GM06990 (cell line): ENCODE measurements at places on chromosomes 2 and 18.
A peak's percentile ranks its signal among the peaks of the same experiment; 100 is the strongest.

DNA sequence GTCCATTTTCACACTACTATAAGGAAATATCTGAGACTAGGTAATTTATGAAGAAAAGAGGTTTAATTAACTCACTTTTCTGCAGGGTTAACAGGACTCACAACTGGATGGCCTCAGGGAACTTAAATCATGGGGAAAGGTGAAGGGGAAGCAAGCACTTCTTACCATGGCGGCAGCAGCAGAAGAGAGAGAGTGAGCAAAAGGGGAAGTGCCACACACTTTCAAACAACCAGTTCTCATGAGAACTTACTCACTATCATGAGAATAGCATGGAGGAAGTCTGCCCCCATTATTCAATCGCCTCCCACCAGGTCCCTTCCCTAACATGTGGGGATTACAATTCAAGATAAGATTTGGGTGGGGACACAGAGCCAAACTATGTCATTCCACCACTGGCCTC is 55.1 kb upstream of the NETO1 start:
- no peak for DNase-seq

DNA sequence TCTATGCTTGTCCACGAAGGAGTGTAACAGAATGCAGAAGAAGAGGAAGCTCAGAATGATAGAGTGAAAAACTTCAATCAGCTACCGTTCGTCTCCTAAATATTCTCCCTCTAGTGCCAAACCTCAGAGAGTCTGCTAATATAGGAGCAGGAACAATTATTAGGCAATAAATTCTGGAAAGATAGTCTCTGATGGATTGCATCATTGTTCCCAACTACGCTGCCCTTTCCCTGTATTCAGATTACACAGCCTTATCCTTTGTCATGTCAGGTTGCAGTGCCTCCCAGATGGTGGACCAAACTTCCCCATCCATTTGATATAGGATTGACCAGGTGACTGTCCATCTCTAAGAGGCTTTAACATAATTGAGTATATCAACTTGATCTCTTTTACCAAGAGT is 811.5 kb upstream of the CHAC2 start:
- DNase-seq, result no peak

GRCh38 chr18:62332964-62333695 is 8.0 kb downstream of the TNFRSF11A start:
- DNase-seq, result no peak

DNA sequence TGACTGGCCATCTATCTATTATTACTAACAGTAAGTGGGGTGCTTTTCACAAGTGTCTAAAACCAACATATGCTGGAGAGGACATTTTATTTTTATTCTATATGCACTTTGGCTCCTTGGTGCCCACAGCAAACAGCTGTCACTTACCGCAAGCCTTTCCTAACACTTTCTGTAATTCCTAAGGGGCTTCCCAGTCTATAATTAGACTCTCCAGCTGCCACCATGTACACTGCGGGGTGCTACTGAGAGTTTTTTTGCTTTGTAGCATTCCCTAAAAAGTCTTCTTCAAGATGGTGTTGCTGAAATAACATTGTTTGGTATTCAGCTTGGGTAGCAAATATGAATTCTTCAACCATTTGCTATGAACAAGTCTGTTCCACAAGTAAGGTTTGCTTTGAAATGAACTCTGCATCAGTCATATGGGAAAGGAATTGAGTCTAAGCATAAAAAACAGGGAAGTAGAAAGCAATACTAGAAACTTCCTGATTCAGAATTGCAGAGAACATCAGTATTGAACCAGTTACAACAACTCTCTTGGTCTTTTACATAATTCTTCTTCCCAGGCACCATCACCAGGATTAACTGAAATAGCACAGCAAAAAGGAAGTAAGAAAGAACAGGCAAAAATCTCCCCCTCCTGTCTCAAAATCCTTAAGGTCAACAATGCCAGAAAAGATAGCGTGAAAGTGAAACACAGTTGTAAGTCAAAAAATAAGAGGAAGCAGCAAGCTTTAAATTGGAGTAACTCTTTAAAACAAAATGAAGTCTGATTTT is 28.6 kb downstream of the EPB41L3 start:
- no peak for DNase-seq

- DNase-seq, result no peak
These were observed 86.9 kb downstream of the LTBP1 start for GRCh38 chr2:33033606-33034081.

DNA sequence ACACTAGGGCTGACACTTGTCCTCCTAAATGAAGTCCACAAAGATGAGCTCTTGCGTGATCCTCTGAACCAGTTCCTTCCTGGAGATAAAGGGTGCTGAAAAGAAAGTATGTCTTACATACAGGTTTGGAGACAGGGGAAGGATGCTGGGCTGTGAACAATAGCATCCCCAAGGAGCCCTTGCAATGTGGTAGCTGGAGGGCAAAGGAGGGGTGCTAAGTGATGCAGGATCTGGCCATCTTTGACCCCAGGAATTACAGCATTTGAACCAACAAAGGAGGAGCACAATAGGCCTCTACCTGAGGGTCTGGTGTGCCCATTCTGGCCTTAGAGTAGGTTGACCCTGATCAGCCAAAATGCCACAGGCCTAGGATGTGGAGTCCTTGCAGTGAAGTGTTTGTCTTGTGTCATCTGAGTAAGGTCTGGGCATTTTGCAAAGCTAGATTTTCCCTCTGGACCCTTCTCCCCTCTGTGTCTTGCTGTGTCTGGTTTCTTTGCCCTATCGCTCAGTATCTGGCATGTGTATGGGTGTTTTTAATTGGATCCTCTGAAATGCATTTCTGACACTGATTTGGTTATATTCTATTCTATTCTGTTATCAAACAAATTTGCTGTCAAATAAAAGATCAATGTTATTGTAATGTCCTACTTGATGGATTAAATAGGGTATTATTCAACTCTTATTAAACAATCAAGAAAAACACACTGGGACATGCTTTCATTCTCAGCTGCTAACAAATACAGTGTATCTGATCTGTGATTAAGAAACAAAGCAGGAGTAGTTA is 364.8 kb upstream of the MEIS1 start:
- DNase-seq, result no peak

- DNase-seq, result peak; percentile 13
These were observed 28.7 kb upstream of the RPRD1A start for GRCh38 chr18:36095936-36096519.

GRCh38 chr2:26043862-26044696 is 10.2 kb downstream of the RAB10 start:
- peak; percentile 19 for DNase-seq

- DNase-seq, result no peak
These were observed 10.2 kb downstream of the ACKR3 start for GRCh38 chr2:236579746-236580315.

DNA sequence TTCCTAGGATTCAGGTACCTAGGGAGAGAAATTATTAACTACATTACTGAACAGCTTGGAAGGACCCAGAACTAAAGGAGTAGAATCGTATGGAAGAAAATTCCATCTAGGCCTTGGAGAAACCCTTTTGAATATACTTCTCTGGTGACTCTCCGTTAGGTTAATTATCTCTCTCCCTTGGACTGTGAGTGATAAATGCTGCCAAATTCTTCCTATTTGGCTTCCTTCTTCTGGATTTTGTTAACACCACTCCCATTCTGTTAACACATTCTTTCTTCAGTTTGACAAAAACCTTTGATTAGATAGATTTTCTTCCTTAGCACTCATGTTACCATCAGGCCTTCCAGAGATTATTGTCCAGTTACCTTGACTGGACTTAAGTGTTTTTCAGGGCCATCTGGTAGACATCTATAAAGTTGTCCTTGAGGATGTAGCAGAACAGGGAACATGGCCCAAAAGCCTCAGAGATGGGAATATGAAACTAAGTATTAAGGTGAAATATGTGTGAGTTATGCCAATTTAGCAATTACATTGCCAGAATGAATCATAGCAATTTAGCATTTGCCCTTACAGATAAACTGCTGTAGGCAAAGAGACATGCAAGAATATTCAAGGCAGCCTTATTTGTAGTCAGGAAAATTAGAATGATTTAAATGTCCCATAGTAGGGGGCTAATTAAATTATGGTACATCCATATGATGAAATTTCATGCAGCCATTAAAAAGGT is 6.7 kb downstream of the CYP27A1 start:
- no peak for DNase-seq

- DNase-seq, result no peak
These were observed 263.8 kb downstream of the RBM43 start for GRCh38 chr2:150997702-150998440.

GRCh38 chr2:230503798-230504197 is 87.8 kb downstream of the SP100 start:
- no peak for DNase-seq

DNA sequence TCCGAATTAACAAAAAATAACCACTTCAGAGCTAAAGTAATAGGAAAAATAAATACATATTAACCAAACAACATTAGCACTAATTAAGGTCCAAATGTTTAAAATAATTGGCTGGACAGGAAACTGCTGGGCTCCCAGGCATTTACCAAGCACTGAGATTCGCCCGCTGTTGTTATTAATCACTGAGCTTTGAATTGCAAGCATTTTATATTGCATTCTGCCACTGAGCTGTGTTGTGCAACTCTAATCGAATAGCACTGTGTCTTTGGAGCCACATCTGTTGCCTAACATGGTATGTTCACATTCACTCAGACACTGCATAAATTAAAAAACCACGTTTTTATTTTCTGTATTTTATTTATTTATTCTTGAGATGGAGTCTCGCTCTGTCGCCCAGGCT is 88.9 kb downstream of the SOWAHC start:
- no peak for DNase-seq

DNA sequence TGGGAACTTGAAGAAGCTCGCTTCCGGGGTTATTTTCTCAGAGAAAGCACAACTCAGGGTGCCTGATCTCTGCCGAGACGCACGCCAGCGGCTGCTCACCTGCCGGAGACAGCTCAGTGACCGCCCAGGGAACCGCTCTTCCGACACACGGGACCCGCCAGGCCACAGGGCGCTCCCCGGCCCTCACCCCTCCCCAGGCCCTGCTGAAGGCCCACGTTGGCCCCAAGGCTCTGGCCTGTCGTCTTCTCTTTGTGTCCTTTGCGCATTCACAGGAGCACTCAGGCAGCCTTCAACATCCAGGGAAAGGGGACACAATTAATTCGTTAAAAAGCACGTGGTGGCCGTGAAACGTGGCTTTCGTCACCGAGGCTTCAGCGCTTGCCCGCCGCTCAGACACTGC is 276.3 kb upstream of the SALL3 start:
- no peak for DNase-seq

- no peak for DNase-seq
These were observed 1.5 kb downstream of the DAPL1 start for GRCh38 chr2:158796652-158797051.

GRCh38 chr18:23066504-23067039 is 68.7 kb upstream of the CABLES1 start:
- no peak for DNase-seq

GRCh38 chr2:197890168-197890567 is 85.8 kb downstream of the PLCL1 start:
- no peak for DNase-seq

GRCh38 chr2:209872675-209873074 is 101.0 kb downstream of the UNC80 start:
- no peak for DNase-seq

- DNase-seq, result no peak
These were observed 6.5 kb downstream of the PRPF40A start for GRCh38 chr2:152710713-152711112.

- no peak for DNase-seq
These were observed 92.4 kb upstream of the TTN start for GRCh38 chr2:178899656-178900055.

DNA sequence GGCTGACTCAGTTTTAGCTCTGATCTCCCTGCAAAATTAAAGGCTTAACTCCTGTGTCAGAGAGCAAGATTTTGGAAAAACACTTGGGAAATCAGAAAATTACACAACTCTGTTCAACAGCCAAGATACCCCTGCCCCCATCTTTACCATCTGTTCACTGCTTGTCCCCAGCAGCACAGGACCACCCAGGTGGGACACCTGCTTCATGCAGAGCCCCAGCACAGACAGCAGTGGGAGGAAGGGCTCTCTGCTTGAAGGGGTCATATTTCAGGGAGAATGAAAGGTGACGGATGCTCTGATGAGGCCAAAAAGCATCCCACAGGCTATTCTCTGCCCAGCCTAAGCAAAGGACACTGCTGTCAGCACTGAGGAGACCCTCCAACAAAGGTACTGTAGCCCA is 584.6 kb upstream of the KLHL29 start:
- no peak for DNase-seq

DNA sequence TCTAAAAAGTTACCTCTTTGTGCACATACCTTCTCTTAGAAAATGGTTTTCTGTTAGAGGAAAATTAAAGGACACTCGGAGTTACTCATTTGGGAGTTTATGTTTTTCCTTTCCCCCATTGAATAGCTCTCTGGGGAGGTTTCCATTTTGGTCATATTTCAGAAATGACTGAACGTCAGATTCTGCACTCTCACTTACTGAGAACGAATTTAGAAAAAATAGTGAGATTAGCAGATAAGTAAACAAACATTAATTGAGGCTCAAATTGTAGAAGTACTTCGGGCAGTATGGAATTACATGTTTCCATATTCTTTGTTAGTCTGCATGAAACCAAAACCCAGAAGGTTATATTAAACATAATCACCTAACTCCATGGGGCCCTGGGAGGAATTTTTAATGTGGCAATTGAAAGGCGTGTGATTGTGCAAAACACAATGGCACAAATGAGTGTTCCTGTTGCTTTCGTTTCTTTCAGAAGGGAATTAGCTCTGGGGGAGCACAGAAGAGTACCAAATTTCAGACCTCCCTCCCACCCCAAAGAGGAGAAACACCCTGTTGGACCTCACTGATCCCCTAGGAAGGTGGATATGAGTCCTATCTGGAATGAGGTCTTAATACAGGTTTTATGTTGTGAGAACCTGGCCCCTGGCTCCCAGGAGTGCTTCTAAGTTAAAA is 212.3 kb downstream of the BCL2 start:
- peak; percentile 50 for DNase-seq

DNA sequence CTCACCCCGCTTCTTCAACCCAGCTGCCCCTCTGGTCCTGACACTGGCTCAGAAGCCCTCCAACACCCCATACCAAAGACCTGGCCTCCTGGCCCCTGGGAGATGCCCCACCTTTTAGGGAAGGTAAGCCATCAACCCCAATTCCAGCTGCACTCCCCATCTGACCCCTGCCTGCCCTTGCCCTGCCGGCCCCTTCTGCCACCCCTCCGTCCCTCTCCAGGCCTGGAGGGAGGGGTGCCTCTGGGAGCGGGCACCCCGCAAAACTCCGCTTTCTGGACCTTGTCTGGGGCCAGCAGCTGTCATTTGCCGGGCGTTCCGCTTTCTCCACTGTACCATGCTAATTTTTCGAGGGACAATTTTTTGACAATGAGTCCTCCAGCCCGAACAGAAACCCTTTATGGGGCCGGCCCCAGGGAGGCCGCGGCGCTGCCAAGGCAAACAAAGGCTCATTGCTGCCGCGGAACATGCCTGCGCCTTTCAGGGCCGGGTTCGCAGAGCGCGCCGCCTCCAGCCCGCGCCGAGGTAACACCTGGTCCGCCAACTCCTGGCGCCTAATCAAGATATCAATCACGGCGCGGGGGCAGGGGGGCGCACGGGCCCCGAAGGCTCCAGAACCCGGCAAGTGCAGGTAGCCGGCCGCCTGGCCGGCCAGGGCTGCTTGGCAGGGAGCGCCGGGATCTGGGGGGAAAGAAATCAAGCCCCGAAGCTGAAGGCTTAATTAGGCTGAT is 96.0 kb downstream of the INHBB start:
- DNase-seq, result no peak

- no peak for DNase-seq
These were observed 395.6 kb downstream of the ARHGAP15 start for GRCh38 chr2:143524559-143525401.

- no peak for DNase-seq
These were observed 153.8 kb upstream of the RASGRP3 start for GRCh38 chr2:33322612-33323011.
